ENCODE measurements at places on chromosomes 13 and 19. TPM values are rescaled to one million over a fixed set of nuclear protein-coding genes. Genes with fewer than 3 reads are reported as not detected.

SIGLECL1 gene
- total RNA-seq = not detected

DAND5 gene
- total RNA-seq = 1.2 TPM

DNA sequence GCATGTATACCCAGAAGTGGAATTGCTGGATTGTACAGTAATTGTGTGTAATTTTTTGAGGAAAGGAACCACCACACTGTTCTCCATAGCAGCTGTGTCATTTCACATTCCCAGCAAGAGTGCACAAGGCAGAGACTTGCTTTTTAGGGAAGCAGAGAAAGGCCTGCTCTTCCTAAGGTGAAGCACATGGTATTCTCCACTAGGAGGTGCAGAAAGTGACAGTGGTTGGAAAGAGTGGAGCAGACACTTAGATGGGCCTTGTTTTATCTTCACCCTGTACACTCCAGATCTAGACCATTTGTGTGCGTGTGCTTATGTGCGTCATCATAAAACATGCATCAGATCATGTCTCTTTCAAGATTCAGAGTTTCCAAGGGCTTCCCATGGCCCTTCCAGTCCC, 35.0 kb downstream of the FAM124A start:
- no peak for DNase-seq

- DNase-seq = no peak
Observed at GRCh38 chr19:56687031-56687430, 15.5 kb upstream of the ZNF835 start.

- no peak for DNase-seq
Observed at GRCh38 chr13:43758834-43759233, 27.9 kb downstream of the ENOX1 start.

DNA sequence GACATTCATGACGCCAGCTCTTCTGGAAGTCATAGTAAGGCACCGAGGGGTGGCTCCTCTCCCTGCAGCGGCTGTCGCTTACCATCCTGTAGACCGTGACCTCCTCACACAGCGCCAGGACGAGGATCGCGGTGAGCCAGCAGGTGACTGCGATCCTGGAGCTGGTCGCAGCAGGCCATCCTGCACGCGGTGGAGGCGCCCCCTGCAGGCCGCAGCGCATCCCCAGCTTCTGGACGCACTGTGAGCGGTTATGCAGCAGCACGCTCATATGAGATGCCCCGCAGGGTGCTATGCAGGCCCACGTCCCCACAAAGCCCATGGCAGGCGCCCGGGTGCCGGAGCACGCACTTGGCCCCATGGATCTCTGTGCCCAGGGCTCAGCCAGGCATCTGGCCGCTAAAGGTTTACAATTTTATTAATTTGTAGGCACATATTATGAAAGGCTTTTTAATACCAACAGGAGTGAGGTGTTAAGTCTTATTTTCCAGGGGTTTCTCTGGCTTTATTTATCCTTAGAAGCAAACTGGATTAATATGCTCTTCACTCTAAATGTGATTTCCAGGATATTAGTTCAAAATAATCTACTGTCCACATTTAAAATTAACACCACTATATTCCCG, 35.6 kb upstream of the PSPC1 start:
- no peak for DNase-seq

DNA sequence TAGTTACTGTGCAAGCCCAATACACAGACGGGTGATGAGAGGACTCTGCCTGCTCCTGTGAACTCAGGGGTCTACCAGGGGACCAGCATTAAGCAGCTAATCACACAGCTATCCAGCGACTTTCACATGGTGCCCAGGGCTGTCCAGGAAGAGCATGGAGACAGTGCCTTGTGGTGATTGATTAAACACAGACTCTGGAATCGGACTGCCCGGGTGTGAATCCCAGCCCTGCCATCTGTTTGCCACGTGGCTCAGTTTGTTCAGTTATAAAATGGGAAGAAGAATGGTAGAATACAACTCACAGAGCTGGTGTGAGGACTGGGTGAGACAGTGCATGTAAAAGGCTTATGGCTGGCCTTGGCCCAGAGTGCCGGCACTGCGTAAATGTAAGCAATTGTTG, 42.1 kb upstream of the NPAS1 start:
- no peak for DNase-seq
